ENCODE measurements at places on chromosomes 1 and 21.
A peak's percentile ranks its signal among the peaks of the same experiment; 100 is the strongest.

GRCh38 chr1:5098981-5099385 is 444.6 kb downstream of the AJAP1 start:
- DNase-seq, result no peak

GRCh38 chr1:113508364-113509164 is 118.2 kb downstream of the MAGI3 start:
- DNase-seq, result no peak

DNA sequence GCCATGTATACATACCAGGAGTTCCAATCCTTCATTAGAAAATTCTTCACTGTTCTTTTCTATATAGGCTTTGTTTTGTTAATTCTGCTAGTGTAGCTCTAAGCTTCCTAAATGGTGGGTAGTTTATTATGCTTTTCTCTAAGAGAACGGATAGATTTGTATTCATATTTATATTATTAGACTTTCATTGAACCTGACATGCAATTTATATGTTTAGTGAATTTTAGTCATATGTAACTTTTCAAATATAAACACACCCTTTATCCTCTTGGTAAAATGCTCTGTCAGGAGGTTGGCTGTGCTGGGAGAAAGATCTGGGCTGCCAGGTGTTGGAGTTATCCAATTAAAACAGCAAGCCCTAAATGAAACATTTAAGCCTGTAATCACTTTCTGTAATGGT is 369.7 kb upstream of the RGS18 start:
- DNase-seq, result no peak

DNA sequence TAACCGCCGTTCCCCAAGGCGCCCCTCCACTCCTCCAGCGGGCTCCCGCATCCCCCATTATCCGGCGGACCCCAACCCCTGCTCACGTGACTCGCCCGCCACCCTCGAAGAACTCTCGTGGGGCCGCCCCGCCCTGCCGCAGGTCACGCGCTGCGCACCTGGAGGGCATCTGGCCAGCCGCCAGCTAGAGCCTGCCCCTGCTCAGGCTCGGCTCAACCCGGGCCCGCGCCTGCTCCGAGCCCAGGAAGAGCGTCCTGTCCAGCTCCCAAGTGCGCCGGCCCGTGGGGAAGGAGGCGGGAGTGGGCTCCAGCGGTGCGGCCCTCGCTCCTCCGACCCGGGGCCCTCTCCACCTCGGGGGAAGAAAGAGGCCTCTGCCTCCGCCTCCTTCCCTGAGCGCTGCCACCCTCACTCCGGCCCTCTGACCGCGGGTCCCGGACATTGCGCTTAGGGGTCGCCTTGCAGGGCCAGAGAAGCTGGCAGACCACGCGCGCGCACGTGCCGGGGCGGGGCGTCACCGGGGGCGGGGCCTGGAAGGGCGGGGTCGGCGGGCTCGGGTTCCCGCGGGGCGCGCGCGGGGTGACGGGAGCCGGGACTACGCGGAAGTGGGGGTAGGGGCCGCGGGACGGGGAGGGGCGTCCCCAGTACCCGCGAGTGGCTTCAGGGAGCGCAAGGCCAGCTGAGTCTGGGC is 28.4 kb downstream of the HMGN2 start:
- peak; percentile 85 for DNase-seq

- DNase-seq, result no peak
These were observed 9.1 kb downstream of the GJA5 start for GRCh38 chr1:147751346-147751745.

GRCh38 chr1:29332204-29332603 is 95.9 kb downstream of the PTPRU start:
- DNase-seq, result no peak

- DNase-seq, result no peak
These were observed 8.3 kb downstream of the LRRC47 start for GRCh38 chr1:3787745-3788605.

- DNase-seq, result no peak
These were observed 19.6 kb downstream of the CASP9 start for GRCh38 chr1:15504436-15504835.

DNA sequence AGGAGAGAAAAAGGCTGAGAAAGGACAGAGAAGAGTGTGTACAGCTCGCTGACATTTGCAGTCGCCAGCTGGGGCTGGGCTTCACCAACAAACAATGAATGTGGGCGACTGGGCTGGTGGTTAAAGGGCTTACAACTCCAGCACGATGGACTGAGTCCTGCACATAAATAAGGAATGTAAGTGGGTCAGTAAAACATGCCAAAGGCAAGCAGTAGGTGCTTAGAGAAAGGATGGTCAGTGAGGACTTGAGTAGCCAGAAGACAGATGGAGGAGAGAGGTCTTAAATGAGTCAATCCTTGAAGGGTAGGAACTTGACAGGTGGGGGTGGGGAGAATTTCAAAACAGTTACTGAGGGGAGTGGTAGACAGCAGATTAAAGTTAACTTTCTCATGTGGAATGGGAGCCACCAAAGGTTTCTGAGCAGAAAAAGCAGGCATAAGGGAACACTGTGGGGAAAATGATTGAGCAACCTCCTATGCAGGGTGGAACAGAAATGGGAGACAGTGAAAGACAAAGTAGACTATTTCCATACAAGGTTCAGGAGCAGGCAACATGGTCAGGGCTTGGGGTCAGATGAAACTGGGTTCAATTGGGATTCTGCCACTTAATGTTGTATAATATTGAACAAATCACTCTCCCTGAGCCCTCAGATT is 37.4 kb downstream of the GADD45A start:
- no peak for DNase-seq

DNA sequence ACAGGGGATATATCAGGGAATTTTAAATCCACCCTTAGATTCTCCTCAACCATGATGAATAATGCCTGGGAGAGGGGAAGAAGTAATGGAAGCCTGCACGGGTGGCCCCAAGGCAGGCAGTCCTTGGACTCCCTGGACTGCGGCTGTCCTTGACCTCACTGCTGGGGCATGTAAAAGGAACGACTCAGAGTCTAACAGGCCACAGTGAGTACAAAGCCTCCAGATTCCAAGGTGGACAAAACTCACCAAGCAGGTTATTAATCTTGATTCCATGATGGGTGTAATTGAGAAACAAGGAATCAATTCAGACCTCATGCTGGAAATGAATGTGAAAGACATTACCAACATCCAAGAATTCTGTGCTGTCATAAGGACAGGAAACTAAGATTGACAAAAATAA is 13.0 kb upstream of the ARHGAP29 start:
- no peak for DNase-seq

DNA sequence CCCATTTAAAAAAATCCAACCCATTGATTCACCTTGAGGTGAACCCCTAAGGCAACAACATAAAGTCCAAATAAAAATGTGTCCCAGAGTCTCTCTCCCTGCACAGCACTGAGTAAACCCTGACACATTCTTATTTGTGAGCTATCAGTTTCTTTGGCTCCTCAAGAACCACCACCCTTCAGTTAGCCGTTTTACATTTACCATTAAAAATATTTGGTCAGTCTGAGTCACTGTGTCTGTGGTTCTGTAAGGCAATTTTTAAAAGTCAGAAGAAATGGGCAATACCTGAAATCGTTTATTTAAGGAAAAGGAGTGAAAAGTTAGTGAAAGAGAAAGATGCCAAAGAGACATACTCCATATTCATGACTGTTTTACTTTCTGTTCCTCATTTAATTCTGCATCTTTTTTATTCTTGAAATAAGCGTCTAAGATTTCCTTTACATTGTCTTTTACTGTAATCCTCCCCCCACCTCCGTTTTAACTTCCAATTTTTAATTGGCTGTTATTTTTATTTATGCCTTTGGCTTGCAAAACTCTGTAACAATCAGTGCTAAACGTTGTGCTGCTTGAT is 91.7 kb upstream of the IVNS1ABP start:
- DNase-seq, result no peak

DNA sequence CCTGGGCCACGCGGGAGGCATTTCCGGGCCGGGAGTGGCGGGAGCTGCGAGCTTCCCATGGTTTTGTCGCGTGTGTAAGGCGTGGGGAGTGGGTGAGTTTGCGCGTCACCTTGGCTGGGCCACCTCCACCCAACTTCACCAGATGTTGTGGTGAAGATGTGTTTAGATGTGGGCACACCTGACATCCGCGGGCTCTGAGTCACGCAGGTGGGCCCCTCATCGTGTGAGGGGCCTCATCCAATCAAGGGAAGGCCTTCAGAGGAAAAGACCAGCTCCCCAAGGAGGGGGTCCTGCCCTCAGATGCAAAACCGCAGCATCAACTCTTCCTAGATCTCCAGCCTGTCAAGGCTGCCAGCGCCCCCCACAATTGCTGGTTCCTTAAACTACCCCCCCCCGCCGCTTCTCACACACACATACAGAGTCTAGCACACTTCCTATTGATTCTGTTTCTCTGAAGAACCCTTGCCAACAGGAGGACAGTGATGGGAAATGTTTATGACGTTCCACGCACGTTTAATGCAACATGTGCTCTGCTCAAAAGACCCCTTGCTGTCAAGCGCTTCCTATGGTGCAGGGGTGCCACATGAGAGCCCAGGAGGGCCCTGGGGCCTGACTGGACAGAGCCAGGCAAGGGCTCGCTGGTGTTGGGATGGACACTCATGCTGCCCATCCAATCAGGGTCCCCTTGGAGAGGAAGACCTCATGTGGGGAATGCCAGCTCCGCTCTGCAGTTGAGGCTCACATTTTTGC is 11.9 kb downstream of the ACTRT2 start:
- DNase-seq, result peak; percentile 53

DNA sequence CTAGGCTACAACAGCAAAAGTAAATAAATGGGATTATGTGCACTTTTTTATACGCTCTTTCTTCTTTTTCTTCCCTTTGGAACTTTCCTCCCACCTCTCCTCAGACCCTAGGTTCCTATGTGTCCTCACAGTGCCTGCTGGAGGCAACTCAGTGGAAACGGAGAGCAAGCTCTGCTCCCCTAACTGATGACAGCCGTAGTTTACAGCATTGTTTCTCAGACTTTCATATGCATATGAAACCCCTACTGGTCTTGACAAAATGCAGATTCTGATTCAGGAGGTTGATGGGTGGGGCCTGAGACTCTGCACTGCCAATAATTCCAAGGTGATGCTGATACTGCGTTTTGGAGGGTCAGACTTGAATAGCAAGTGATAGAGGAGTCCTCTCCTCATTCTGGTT is 34.3 kb upstream of the HMCN1 start:
- no peak for DNase-seq

DNA sequence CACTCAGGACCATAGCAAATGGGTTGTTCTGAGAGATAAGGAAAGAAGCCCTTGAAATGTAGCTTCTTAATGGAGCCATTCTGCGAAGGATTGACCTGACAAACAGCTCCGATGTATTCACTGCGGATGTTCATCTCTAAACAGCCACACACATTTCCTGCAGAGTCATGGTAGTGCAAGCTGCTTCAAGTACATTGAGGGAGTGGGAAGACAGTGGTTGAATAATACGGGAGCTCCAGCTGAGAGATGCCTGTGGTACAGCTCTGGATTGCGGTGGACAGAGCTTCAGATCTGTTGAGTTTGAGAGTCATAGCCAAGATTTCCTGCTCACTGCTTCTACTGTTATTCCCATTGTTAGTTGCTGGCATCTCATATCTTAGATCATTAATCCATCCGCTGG is 86.6 kb downstream of the ZBTB18 start:
- DNase-seq, result no peak

DNA sequence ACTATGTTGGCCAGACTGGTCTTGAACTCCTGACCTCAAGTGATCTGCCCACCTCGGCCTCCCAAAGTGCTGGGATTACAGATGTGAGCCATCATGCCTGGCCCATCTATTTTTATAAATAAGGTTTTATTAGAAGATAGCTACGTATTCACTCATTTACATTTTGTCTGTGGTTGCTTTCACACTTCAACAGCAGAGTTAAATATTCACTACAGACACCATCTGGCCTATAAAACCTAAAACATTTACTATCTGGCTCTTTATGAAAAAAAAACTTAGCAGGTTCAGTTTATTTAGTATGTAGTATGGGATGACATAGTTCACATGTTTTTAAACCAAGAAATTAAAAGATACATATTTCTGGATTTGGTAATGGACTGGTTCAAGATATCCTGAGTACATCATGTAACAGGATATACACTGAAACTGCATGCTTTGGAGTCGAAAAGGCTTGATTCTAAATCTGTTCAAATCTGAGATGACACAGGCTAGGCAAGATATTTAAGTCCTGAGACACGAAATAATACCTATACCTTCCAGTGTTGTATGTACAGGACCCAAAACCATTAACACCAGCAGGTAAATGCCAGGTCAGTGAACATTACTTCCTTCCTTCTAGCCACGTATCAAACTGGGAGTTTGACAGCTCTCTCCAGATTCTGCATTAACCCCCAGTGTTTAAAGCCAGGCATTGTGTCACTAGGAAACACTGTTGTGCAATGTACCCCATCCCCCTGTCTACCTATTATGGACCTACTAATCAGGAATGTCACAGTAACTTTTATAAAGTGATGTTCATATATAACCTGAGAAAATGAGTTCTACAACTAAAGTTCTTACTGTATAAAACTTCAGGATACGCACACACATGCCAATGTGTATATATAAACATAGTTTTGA is 54.3 kb upstream of the SDC3 start:
- DNase-seq, result no peak

DNA sequence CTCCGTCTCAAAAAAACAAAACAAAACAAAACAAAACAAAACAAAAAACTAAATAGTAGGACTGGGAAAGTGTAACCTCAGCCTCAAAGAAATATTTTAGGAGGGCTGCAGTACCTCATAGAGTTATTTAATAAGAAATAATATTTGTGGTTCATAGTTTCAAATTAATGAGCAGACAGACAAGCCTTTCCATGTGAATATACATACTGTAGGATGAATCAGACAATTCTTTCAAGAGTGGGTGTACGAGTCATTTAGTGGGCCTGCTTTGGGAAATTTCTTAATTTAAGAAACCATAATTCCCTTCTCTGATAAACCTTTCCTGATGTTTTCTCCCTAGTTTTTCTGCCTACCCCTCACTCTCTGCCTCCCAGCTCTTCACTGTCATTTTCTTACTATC is 52.5 kb downstream of the CDC14A start:
- DNase-seq, result no peak

DNA sequence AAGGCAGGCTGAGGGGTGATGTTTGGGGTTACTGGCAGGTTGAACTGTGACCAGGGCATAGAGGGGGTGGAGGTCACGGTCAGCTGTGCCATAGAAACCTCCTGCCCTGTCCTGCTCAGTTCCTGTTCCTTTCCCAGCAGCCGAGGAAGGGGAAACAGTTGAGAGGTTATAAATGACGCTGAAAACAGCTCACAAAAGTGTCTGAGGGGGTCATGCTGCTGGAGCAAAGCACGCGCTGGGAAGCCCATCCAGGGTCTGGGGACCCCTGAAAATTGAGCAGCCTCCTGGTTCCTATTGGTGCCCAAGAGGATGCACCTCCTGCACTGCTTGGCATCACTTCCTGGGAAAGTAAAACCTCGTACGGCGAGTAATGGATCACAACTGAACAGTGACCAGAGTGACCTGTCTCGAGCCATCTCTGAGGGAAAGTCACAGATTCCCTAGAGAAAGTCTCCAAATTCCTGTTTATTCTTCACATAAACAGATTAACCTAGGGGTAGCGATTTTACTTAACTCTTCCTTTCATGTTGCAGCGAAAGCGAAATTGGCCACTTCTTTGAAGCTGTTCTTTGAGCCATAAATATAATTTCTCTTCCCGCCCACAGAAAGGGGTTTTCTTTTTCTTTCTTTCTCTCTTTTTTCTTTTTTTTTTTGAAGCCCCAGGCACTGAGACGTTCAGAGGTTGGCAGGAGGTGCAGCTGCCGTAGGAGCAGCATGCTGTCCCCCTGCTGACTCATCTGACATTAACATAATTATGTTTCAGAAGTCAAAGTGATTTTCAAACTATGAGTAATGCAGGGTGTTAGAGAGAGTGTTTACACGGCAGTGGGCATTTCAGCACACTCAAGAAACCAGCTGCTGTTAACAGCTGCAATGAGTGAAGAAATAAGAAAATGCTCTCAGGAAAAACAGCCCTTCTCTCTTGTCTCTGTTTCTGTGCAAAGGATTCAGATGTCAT is 41.8 kb upstream of the ATF3 start:
- peak; percentile 72 for DNase-seq

- DNase-seq, result no peak
These were observed 15.5 kb upstream of the PADI6 start for GRCh38 chr1:17356387-17357026.

All from CD4-positive, alpha-beta T cell treated with Interleukin-15 for 1 hour (primary cell).